Mesothelial cell of epicardium (in vitro differentiated cells): ENCODE measurements at places on chromosomes 7 and 10. TPM values are rescaled to one million over a fixed set of nuclear protein-coding genes. Genes with fewer than 3 reads are reported as not detected.

DNA sequence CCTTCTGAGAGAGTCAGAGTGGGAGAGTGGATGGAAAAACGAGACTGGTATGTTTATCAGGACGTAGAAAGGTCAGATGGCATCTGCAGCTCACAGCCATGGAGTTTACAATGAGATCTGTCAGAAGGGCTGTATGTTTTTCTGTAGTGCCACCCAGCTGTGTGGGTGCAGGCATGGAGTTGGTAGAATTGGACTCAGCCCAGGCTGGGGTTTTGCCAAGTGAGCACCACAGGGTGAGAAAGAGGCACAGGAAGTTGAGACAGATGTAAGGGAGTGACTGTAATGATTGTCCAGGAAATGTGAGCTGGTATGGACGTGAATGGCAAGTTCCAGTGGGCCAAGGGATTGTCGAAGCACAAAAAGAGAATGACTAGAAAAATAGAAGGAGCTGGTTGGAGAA, 9.1 kb upstream of the ZYX start:
- no peak for DNase-seq

DNA sequence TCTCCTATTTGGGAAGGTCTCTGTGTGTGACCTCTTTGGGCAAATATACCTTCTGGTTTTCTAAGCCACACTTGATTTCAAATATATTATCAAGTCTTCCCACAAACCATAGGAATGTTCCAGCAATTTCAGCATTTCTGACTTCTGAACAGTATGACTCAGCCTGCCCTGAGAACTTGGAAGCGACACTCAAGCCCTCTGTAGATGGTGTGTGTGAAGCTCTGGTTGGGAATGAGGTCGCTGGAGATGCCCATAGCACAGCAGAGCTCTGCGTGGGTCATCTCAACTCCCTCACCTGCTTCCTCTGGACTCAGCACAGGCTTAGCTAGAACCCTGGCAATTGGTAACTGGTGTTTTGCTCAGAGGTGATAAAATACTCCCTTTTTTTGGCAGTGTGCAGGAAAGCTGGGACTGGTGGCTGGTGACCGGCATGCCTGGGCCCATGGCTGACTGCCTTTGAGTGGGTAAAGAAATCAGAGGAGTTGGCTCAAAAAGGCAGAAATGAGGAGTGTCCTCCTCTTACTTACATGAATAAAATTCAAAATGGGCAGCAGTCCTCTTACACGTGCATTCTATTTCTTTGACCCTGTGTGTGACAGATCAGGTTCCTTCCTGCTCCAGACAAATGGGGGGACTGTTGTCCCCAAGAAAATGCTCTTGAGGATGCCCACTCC, 87.5 kb upstream of the NRP1 start:
- DNase-seq: no peak

GRCh38 chr10:56212951-56213350, 148.1 kb downstream of the ZWINT start:
- DNase-seq: no peak

DNA sequence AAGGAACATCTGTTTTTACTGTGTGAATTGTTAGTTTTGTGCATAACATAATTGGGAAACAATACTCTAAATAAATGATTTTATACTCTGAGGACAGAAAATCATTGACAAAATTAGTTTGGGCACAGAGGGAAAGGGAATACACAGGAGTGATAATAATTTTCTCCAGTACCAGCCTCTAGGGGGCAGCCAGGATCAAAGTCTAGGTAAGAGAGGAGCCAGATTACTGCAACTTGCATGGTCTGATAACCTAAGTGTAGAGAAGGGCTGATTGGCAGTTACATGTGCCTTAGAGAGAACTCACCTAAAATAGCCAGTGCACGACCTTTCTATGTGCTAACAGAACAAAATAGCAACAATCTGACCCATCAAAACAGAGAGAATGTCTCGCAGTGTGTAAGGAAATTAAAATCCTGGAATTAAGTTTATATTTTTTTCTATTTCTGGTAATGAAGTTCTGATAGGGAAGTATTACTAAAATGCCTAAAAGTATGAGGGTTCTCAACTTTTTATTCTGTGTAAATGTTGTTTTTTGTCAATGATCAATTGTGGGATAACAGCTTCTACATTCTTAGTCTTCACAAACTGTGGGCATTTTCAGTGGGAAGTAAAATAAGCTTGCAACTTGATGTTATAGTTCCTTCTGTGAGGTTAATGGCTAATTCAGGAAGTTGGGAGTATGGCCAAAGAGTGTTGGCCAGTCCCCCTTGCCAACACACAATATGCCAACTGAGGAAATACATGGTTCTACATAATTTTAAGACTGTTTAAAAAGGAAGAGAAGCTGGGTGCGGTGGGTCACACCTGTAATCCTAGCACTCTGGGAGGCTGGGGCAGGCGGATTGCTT, 66.4 kb downstream of the EXOC6 start:
- no peak for DNase-seq

GRCh38 chr7:157930441-157930840, 593.6 kb downstream of the DNAJB6 start:
- DNase-seq: no peak

DNA sequence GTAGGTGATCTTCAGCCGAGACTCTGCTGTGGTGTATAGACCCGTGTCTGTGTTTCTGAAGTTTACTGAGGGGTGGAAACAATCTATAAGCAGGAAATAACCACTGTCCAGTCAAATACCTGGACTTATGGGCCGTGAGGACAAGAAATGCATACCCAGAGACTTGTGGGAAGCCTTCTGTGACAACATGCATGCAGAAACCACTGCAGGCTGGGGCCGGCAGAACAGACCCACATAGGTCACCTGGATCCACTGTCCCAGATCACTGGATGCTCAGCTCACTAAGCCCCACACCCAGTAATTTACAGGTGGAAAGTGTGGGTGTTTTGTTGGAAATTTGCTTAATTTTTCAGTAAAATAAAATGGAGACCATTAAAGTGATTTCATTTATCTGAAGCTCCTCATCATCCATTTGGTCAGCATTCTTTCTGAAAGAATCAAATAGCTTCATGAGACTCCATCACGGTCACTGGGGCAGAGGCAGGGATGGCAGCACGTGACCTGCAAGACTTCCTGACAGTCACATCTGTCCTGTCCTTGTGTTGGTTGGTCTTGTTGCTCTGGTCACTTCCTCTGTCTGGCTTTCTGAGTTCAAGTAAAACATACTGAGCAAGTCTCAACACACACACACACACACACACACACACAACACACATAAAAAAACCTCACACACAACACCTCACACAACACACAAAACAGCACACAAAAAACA, 108.3 kb downstream of the TNS3 start:
- DNase-seq: no peak

DNA sequence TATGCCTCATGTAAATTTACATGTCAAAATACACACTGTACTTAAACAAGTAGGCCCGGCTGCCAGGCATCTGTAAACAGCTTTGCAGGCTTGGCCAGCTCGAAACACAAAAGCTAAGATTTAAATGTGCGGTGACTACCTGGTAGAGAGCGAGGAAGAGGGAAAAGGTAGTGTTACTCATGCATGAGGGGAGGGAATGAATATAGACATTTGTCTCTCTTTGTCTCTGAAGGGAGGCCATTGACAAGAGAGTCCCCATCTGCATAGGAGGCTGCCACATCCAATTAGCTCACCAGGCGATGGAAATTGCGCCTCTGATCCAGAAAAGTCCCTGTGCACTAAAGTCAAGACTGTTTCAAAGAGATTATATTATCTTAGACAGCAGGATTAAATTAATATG, 535.8 kb downstream of the PTPRN2 start:
- DNase-seq: no peak

The ZNF273 gene
- total RNA-seq: 6.7 to 7.6 TPM (median 7.3 TPM) in 3 replicates

The TRIL gene
- total RNA-seq: 11.9 to 14.2 TPM (median 13.4 TPM) in 3 replicates
